ENCODE measurements at places on chromosomes 16 and 17.

DNA sequence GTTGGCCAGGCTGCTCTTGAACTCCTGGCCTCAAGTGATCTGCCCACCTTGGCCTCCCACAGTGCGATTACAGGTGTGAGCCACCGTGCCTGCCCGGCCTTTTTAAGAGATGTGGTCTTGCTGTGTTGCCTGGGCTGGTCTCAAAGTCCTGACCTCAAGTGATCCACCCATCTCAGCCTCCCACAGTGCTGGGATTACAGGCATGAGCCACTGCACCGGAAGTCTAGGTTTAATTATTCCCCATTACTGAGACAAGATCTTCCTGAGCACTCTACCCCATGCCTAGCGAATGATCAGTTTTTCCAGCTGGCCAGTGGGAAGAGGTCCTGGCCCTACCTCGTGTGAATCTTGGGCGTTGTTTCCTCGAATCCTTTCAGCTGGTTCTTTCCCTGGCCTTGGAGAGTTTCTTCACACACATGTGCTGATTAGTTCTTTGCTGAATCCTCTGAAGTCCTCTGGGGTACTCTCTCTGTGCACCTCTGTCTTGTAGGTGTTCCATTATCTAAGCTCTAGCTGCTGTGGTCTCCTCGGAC lies 18.9 kb downstream of the C16orf54 start:
- no peaks in the 10 kb centered on the region for H3K27me3 ChIP-seq
- H3K27ac ChIP-seq = no peak overlapping the region
- H3K4me3 ChIP-seq = no peak overlapping the region
- DNase-seq = no peak

DNA sequence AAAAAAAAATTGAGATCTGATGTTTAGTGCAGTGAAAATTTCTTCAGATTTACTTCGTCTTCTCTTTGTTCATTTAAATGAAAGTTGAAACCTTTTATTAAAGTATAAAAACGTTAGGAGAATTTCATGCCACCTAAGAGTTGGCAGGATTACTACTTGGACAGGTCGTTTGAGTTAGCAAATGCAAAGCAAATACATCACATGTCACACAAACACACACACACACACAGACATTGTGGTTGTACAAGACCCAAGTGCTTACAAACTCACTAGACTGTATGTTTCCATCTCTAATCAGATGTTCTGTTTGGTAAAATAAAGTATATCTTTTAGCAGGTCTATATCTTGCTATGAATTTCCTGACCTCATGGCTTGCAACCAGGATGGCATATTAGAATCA lies 185.6 kb upstream of the COX10 start:
- no peak overlapping the region for H3K4me3 ChIP-seq
- H3K36me3 ChIP-seq = no peaks in the 10 kb centered on the region
- no peak overlapping the region for H3K27ac ChIP-seq
- DNase-seq = no peak

DNA sequence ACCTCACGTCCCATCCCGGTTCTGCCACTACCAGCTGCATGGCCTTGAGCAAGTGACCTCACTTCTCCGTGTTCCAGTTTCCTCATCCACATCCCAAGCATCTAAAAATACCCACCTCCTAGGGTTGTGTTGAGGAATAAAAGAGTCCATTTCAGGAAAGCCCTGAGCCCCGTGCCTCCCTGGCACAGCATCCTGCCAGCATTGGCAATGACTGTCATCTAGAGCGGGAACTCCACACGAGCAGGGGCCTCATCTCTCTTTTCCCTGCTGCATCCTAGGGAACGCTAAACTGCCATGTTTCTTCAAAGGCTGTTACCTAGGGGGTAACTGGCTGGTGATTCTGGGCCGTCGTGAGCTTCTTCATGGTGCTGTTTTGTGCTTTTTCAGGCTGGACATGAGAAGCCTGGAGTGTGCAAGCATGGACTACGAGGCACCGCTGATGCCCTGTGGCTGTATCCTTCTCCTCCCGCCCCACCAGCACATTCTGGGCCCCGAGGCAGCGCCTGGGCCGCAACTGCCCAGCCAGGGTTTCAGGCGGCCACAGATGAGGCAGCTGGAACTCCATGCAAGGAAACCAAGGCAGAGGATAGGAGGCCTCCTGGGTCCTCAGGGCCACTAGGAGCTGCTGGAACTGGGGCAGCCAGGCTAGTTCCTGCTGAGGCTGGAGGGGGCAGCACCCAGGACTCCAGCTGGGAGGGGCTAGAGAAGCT lies 221.4 kb downstream of the KATNIP start:
- no peaks in the 10 kb centered on the region for H3K4me1 ChIP-seq
- H3K36me3 ChIP-seq = no peaks in the 10 kb centered on the region
- no peak for DNase-seq

GRCh38 chr16:48008011-48008525 lies 147.7 kb downstream of the ABCC12 start:
- H3K36me3 ChIP-seq = no peaks in the 10 kb centered on the region
- no peak overlapping the region for H3K4me3 ChIP-seq
- H3K4me1 ChIP-seq = no peaks in the 10 kb centered on the region
- no peak overlapping the region for H3K27ac ChIP-seq

- H3K27me3 ChIP-seq = peaks cover 3% of the 10 kb centered on the region
- H3K4me3 ChIP-seq = no peak overlapping the region
- no peaks in the 10 kb centered on the region for H3K36me3 ChIP-seq
- H3K4me1 ChIP-seq = no peaks in the 10 kb centered on the region
Measured at GRCh38 chr17:62193249-62193648, 128.2 kb upstream of the MED13 start.

GRCh38 chr16:4316864-4317531 lies 1.1 kb downstream of the GLIS2 start:
- H3K4me1 ChIP-seq = peaks cover 11% of the 10 kb centered on the region
- H3K4me3 ChIP-seq = no peak overlapping the region
- no peak overlapping the region for H3K27ac ChIP-seq
- no peak for DNase-seq
